ENCODE measurements at places on chromosomes 6 and 20. TPM values are rescaled to one million over a fixed set of nuclear protein-coding genes. Genes with fewer than 3 reads are reported as not detected.

DNA sequence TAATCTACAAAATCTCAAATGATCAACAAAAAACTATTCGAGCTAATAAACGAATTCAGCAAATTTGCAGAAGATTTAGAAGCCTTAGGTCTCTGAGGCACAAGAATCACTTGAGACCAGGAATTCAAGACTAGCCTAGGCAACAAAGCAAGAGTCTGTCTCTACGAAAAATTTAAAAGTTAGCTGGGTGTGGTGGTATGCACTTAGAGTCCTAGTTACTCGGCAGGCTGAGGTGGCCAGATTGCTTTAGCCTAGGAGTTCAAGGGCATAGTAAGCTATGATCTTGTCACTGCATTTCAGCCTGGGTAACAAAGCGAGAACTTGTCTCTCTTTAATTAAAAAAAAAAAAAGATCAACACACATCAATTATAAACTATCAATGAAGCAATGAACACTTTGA lies 34.2 kb downstream of the FAM184A start:
- DNase-seq: no peak

Gene BEND6
- 0.53 TPM for polyA plus RNA-seq

DNA sequence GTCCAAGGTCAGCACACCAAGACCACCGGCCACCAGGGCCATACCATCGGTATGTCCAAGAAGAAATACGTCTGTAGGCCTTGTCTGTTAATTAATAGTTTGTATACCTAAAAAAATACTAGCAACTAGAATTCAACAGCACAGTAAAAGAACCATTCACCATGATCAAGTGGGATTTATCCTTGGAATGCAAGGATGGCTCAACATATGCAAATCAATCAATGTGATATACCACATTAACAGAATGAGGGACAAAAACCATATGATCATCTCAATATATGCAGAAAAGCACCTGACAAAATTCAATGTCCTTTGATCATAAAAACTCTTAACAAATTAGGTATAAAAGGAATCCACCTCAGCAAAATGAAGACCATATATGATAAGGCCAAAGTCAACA lies 24.4 kb downstream of the RPP40 start:
- DNase-seq: no peak

Gene ANGPT4
- 0.25 TPM for polyA plus RNA-seq

DNA sequence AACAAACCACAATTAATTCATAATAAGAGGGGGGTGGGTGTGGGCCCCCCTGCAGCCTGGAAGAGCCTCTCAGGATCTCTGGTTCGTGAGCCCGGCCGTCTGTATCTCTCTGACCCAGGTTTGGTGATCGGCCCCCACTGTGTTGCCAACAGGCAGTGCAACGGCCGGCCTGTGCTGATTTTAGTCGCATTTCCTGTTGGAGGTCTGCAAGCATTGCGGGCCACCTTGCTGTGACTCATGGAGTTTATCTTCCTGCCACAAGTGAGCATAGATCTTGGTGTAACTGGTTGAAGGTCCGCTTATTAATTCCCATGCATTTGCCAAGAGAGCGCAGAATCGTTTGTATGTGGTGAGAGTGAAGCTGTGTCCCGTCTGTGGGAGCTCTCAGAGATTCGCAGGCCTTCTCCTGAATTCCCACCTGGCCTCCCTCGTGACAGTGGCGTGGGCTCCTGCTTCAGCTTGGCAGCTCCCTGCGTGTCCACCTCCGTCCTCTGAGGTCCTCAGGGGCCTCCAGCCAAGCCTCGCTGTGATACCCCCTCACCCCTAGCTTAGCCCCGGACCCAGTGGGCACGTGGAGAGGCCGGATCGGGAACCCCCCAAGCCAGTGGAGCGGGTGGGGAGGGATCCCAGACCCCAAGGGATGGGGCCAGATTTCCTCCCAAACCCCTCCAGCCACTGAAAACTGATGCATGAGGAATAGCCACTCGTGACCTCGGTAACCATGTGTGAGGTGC lies 269.8 kb downstream of the CDH4 start:
- no peak for DNase-seq

DNA sequence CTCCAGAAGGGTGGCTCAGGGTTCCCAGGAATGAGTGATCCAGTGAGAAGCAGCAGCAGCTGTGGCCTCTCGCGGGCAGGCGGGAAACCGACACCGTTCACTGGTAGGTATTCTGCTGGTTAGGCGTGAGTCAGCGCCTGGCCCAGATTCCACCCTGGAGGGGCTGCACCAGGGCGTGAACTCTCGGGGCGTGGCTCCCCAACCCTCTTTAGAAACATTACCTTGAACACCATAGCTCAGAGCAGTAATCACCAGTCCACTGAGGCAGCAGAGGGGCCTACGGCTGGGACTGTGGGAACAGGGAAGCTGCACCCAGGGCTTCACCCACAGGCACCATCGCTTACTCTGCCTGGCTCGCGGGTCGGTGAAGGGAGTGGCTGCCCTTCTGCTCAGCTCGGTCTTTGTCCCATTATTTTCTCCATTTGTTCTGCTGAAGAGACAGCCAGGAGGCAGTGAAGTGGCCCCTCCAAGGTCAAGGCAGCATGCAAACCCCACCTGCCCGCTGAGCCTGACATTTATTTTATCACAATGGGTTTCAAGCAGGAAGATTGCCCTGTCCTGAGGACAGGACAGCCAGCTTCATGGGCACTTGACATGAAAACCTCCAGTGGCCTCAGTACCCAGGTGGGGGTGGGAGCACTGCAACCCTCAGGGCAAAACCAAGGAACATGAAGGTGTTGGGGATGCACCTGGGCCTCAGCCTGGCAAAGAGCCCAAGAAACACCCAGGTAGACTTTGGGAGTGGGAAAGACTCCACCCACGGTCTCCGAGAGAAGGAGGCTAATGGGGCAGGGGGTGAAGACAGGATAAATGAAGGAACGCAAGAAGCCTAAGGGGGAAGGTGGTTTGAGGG lies 51.0 kb upstream of the CD93 start:
- DNase-seq: no peak

DNA sequence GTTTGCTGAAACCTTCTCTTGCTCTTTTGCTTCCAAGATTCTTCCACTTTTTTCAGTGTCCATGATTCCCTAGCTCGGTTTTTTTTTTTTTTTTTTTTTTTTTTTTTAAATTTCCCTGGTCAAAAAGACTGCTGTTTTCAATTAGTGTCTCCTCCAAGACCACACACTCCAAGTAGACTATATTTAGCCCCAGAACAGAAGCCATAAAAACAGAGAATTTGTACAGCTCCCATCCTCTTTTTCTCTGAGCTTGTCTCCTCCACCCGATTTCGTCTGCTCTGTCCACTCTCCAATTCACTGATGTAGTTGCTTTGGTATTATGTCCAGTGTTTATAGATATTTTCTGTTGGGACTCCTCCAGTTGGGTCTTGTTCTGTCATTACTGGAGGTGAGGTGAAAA lies 37.6 kb downstream of the RSPH3 start:
- no peak for DNase-seq

- no peak for DNase-seq
Observed at GRCh38 chr6:139278190-139278589, 13.6 kb downstream of the TXLNB start.

GRCh38 chr6:11423667-11424066 lies 113.9 kb upstream of the TMEM170B start:
- DNase-seq: no peak

Gene SPTLC3
- polyA plus RNA-seq: 0.23 TPM

Gene FOXQ1
- 0.03 TPM for polyA plus RNA-seq

GRCh38 chr20:63911176-63911575 lies 16.2 kb downstream of the DNAJC5 start:
- DNase-seq: no peak

- DNase-seq: no peak
Observed at GRCh38 chr6:161080263-161080970, 88.8 kb downstream of the MAP3K4 start.

DNA sequence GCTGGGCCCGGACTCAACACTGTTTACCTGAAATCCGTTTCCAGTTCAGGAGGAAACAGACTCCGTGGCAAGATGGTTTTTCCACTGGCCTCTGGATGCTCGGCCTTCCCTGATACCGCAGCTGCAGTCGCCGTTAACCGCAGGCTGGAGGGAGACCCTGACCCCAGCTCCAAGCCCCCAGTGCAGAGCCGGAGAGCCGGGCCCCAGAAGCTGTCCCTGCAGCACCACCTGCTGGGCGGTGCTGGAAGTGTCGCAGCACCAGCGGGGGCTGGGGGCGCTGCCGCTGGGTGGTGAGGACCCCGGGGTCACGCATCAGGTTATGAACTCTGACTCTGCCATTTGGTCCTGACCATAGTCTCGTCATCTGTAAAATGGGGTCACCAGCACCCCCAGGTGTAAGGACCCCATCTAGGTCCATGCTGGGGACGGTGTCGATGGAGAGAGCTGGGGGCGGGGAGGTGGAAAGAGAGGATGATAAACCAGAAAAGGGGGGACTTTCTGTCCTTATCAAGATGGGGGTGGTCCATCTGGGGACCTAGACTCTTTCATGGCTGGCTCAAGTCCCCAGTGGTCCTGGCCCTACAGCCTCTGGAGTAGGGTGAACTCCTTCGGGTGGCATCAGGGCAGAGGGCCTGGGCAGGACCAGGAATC lies 20.8 kb upstream of the CHRNA4 start:
- no peak for DNase-seq

Gene SLC17A1
- not detected for polyA plus RNA-seq

DNA sequence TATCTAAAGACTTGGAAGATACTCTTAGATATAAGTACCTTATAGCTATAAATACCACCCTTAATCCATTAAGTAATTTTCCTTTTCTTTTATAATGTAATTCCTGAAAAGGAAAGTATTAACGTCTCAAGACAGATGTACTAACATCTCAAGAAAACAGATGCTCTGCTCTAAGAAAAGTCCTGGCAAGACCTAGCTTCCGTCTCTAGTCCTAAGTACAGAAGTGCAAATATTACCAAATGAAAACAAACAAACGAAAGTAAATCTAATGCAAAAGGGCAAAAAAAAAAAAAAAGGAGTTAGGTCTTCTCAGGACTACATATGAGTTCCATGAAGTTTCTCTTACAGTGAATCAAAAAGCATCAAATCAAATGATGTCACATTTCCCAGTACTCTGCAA lies 106.8 kb upstream of the PDE10A start:
- no peak for DNase-seq

DNA sequence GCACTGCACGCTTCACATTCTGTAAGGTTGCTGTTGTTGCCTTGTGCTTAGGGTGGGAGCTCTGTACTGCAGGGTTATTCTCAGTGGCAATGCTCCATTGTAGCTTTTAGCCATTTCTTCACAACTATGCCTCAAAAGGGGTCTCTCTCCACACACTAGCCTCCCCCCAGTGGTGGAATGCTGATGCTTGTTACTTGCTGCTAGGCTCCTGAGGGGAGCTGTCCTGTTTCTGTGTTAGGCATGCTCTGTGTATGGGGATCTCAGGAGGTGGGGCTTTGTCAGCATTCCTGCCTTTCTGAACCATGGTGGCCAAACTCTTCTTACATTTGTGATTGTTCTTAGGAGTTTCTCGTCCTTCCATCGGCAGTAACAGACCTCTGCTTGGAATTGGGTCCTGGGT lies 18.8 kb downstream of the TMEM170B start:
- no peak for DNase-seq

DNA sequence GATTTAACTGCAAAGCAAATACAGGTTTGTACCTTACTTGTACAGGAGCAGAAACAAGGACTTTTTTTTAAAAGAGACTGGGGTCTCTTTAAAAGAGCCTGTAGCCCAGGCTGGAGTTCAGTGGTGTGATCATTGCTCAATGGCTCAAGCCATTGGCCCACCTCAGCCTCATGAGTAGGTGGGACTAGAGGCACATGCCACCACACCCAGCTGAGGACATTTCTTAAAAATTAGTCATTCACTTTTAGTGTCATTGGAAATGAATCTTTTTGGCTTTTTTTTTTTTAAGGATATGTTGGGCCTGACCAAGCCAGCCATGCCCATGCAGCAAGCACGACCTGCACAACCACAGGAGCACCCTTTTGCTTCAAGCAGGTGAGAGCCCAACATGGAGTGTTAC lies 16.9 kb downstream of the SEC23B start:
- DNase-seq: no peak

- no peak for DNase-seq
Observed at GRCh38 chr6:138345565-138346285, 32.0 kb upstream of the SMIM28 start.

GRCh38 chr6:108117427-108118358 lies 43.2 kb upstream of the OSTM1 start:
- DNase-seq: peak; percentile 81

Gene GATA5
- 0.08 TPM for polyA plus RNA-seq

Gene SYCP2
- 0.02 TPM for polyA plus RNA-seq

GRCh38 chr6:5866547-5867051 lies 140.1 kb downstream of the NRN1 start:
- no peak for DNase-seq

Gene SYNDIG1
- polyA plus RNA-seq: 9.1 TPM

DNA sequence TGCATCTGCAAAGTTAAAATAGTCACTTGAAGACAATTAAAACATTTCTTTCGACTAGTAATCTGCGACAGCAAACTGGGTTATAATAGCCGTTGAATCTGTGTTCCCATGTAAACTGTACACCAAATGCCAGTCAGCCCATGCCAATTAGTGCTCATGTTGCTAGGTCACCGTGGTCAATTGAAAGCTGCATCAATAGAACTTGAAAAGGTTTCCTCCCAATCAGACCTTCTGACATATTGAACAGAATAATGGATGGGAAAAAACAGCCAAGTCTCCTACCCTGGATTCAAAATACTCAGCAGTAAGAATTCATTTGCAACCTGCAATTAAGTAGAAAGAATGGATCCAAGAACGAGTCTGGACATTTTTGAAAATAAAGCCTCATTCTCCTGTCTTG lies 11.2 kb downstream of the NKX2-4 start:
- no peak for DNase-seq

- DNase-seq: no peak
Observed at GRCh38 chr20:64258071-64258823, 2.7 kb downstream of the PCMTD2 start.

- DNase-seq: no peak
Observed at GRCh38 chr6:7236306-7237209, 76.4 kb downstream of the SSR1 start.

Gene TUBB2B
- 722 TPM for polyA plus RNA-seq

DNA sequence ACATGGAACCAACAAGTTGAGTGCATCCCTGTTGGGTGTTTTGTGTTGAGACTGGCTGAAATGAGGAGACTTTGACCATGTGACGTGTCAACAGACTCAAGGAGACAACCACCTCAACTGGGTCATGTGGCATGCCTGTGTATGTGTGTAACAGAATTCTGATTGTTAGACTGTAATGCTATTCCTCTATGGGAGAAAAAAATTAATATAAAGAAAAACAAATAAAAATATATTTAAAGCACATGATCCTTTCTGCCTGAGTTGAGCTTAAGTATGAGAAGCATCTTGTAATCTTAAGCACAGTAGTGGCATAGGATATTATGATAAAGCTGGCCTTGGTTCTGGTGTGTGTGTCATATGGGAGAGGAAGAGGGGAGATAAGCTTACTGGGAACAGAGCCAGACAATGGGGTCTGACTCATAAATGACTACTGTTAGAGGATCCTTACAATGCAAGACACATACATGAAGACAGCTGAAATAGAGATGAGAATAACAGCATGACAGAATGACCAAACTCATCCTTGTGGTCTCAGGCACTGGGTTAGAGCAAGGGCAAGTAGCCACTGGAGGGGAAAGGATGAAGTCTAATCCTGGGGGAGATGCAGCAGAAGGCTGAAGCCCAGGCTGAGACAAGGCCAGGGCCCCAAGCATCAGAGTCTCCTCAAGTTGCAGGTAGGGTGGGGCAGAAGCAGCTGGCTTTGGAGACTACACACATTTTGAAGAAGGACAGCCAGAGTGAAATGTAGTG lies 9.2 kb downstream of the TP53INP2 start:
- DNase-seq: no peak

- no peak for DNase-seq
Observed at GRCh38 chr6:1611322-1611571, 1.5 kb downstream of the FOXC1 start.
